ENCODE measurements at places on chromosomes 5 and 9.

- DNase-seq = no peak
Observed at GRCh38 chr5:85896514-85896913, 721.2 kb upstream of the COX7C start.

- peak; percentile 74 for DNase-seq
Observed at GRCh38 chr9:129725795-129726251, 27.0 kb downstream of the PTGES start.

GRCh38 chr5:39479537-39479936, 54.8 kb upstream of the DAB2 start:
- DNase-seq = no peak

- DNase-seq = no peak
Observed at GRCh38 chr5:124909734-124910133, 163.3 kb upstream of the ZNF608 start.

GRCh38 chr9:110876929-110877328, 161.3 kb downstream of the LPAR1 start:
- DNase-seq = no peak

- DNase-seq = peak; percentile 33
Observed at GRCh38 chr5:159805021-159805420, 111.3 kb upstream of the ADRA1B start.

GRCh38 chr9:91282292-91282691, 79.4 kb downstream of the AUH start:
- DNase-seq = no peak

DNA sequence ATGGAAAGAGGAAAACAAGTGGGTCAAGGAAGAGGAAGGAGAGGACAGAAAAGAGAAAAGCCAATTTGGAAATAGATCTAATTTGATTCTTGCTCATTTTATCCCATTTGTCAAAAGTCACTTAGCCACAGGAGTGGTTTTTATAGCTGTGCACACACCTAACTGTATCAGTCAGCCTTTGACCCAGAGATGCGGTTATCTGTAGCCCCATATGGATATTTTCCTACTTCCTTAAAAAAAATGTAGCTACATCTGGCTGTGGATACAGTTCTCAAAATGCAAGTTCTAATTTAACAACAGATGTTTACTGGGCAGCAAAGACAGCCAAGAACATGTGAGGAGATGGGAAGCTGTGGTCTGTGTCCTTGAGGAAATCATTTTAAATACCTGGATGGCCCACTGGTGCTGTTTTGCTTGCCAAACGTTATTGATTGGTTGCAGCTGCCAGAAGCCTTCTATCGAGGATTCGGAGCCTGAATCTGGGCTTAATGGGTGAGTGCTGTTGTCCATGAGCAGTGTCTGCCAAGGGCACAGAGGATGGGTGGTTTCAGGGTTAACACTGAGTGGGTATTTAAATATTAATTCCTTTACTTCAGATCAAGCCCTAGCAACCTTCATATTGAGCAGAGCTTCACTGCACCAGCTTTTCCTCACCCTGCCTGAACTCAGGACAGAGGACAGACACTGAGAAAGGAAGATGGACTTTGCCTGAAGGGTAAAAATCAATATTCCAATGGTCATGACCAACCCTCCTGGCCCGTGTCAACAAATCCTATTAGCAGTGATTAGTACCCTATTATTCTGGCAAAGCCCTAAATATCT, 92.2 kb downstream of the APBA1 start:
- DNase-seq = no peak

GRCh38 chr9:92440751-92441046, 16.4 kb upstream of the OMD start:
- DNase-seq = no peak

DNA sequence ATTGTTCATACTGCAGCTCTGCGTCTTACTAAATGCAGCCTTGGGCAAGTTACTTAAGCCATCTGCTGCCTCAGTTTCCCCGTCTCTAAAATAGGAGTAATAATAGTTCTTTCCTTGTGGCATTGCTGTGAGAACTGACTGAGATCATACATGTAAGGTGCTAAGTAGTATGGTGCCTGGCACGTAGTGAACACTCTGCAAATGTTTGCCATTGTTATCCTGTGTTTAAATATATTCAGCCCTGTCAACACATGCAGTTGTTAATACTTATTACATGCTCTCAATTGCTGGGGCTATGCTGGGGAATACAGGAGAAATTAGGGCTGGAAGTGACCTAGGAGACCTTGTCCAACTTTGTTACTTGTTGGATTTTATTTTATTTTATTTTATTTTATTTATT, 105.2 kb upstream of the RAI14 start:
- DNase-seq = no peak

DNA sequence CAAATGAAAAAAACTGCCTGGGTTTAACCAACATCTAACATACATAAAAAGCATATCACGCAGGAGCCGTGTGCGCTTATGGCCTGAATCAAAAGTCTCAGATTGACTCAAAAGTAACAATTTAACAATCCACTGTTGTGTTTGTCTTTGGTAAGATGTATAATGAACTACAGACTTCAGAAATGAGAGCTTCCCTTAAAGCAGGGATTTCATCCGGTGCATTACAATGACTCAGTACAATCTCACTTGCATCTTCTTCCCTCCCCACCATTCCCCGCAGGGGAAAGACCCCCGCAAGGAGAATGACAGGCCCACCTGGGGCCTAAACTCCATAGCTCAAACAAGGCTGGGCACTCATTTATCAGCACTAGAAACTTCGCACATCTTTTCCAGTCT, 1.4 kb downstream of the ZFR start:
- peak; percentile 62 for DNase-seq

GRCh38 chr5:6452622-6453504, 4.2 kb downstream of the UBE2QL1 start:
- no peak for DNase-seq

DNA sequence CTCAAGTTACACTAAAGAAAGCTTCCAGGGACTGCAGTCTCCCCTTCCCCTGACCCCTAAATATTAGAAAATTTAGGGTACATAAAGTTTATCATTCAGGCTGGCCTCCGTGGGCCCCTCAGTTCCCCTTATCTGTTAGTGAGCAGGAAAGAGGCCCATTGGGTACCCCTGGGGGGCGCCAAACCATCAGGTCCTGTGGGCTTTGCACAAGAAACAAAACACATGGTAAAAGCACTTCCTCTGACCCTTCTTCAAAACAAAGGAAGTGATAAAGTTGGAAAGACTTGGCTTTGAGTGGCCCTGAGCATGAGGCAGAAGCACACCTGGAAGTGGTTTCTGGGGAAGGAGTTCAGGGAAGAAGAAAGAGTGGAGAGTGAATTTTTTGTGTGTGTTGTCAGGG, 213.0 kb downstream of the SMARCA2 start:
- peak; percentile 38 for DNase-seq

- DNase-seq = peak; percentile 82
Observed at GRCh38 chr5:10355071-10355889, 1.8 kb downstream of the MARCHF6 start.

DNA sequence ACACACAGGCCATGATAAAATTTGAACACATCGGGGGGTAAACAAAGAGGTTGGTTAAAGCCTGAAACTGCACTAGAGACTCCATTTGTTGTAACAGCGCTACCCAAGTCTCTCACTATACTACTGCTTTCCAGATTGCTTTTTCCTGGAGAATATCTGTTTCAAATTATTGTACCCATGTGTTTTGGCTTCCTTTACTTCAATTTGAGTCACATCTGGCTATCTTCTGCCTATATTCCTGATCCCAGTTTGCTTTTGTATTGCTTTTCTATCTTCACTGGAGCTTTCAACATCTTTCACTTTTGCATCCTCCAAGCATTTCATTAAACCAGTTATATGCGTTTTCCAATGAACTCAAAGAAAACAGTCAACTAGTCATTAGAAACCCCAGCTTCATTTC, 404.7 kb downstream of the MLLT3 start:
- DNase-seq = no peak

GRCh38 chr9:125989524-125990180, 242.5 kb downstream of the PBX3 start:
- DNase-seq = no peak

- peak; percentile 47 for DNase-seq
Observed at GRCh38 chr9:134689321-134690181, 47.9 kb downstream of the COL5A1 start.

GRCh38 chr5:65663804-65664521, 39.1 kb downstream of the SHLD3 start:
- DNase-seq = peak; percentile 37

DNA sequence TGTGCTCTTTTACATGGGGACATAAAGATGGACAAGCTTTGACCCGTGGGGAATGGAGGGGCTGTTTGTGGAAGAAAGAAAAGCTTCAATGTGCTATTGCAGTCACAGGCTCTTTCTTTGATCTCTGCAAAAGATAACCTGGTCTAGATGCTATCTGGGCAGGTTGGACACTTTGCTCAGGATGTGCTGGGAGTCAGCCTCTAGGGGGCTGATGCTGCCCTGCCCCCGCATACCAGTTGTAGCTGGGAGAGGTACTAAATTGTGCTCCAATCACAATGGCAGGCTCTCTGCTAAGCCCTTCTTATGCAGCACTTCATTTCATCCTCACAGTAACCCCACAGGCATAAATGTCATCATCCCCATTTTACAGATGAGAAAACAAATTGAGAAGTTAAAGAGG, 67.2 kb downstream of the PSD2 start:
- DNase-seq = no peak

- DNase-seq = no peak
Observed at GRCh38 chr5:67395790-67396418, 199.3 kb upstream of the CD180 start.

GRCh38 chr5:18114151-18114757, 480.0 kb downstream of the TAF11L14 start:
- DNase-seq = no peak

GRCh38 chr5:153365547-153365946, 124.9 kb upstream of the GRIA1 start:
- DNase-seq = no peak

DNA sequence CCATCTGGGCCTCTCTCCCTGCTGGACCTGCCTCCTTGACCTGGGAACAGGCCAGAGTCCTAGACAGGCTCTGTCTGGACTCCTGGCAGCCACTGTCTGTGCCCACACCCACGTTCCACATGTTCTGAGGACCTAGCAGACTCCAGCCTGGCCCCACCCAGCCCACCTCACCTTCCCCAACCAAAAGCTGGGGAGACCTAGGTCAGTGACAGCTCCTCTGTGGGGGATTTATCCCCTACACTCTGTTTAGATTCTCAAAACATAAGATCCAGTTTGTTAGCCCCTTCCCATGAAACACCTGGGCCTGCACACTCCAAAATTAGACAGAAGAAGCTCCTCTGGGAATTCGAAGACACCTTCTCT, 59.8 kb upstream of the ADAMTS2 start:
- no peak for DNase-seq

- no peak for DNase-seq
Observed at GRCh38 chr5:39055027-39055767, 19.0 kb downstream of the RICTOR start.

DNA sequence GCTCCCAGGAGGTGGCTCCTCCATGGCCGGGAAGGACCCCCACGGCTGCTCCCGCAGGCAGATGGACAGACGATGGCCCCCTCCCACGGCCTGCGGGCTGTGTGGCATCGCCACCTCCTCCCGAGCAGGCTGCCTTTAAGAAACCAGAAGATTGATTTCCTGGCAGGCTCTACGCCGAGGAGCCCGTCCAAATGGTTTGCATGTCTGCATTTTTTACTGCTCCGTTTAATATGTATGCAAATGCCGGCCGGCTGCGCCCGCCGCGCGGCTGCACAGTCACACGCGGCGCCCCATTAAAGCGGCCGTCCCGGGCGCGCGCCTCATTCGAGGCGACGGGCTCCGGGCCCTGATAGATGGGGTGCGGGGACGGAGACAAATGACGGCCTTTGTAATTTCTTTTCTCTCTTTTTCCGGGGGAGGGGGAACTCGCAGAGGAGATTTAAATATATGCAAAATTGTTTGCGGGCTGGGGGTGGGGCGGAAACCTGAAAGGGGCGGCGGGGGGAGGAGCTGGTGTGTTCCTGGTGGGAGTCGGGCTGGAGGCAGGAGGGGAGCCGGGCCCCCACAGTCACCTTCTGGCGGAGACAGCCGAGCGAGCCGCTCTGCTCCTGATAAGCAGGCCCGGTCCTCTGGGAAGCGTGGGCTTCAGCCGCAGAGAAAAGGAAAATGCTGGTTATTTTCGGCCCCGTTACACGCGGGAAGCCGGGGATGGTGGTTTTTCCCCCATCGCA, 158.7 kb upstream of the IER5L start:
- DNase-seq = peak; percentile 55

- DNase-seq = peak; percentile 69
Observed at GRCh38 chr5:122415030-122415800, 103.2 kb downstream of the SNCAIP start.

DNA sequence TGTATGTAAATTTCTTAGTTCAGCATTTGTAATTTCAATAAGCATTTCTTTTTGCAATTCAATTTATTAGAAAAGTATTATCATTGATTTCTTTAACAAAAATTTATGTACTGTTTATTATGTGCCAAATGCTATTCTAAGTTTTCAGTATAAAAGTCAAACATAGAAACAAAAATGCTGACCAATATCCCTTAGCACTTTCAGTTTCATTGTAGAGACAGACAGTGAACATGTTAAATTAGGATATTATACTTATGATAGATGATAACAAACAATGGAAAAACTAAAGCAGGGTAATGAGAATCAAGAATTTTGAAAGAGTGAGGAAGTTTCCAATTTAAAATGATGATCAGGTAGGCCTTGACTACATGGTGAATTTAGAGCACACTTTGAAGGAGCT, 1106.0 kb downstream of the TAF11L14 start:
- DNase-seq = no peak

DNA sequence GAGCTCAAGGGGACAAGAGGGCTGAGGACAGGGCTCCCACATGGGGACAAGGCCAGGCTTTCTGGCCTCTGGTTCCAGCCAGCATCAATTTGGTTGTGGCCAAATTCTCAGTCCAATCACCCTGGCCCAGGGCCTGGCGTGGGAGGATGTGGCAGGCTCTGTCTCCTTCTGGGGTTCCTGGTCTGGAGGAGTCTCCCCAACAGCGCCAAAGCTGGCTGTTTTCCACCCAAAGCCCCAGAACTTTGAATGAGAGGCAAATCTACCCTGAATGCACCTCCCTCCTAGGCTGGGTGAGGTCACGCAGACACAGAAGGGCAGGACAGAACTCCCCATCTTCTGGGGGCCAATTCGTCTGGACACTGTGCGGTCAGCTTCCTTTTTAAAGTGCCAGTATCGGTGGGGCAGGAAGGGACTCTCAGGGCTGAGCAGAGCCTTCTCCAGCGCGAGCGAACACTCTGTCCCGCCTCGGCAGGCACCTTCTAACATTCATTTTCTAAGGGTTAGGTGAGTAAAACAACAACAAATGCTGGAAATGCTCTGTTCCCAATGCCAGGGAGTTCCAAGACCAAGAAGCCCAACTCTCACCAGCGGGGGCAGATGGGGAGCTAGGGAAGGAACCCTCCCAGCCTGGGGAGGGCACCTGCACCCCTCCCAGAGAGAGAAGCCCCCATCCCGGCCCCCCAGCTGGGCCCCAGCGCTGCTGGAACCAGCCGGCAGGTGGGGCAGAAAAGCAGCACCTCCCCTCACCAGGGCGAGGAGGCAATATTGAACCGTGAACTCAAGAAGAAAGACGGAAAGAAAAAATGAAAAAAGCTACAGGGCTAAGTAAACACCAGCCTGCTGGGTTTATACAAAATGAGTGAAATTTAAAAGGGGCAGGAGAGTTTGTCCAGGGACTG, 3.7 kb upstream of the DPM2 start:
- no peak for DNase-seq

Measured in fibroblast of skin of back (primary cell).